Stimulated activated CD8-positive, alpha-beta memory T cell treated with anti-CD3 and anti-CD28 coated beads, Interleukin-4, amount 100 ng/mL, for 48 hours (primary cell): ENCODE measurements at places on chromosomes 3 and 15.

DNA sequence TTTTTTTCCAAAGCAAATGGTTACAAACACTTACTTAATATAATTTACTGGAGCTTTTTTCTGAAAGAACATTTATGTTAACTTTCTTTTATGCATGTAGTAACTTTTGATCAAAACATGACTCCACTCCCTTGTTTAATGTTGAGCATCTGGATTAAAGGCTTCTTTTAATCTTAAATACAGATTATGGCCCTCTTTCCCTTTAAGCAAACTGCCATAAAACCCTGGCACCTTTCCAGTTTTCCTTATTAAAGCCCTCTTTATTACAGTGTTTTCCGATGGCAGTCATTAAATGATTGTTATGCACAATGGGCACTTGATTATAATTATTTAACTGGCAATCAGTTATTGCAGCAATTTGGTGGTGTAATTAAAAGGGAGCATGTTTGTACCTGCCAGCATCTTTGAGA, 167.0 kb downstream of the VGLL4 start:
- no peak for DNase-seq

- no peak for DNase-seq
Measured at GRCh38 chr15:98719137-98719740, 70.9 kb downstream of the IGF1R start.

DNA sequence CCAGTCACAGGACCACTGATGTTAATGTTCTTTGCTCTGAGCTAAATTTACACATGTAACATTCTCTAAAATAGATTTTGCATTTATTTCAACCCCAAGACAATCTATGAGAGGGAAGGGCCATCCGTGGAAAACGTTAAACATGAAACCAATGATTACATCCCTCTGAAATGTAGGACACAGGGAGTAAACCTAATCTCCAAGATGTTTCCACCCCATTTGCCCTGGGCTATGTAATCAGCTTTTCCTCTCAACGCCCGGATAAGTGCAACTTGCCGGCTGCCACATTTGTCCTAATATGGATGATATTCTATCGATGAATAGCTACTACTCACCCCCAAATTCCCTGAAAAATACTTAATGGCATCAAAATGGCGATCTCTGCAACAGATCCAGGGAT, 6.4 kb upstream of the FMN1 start:
- DNase-seq, result no peak

DNA sequence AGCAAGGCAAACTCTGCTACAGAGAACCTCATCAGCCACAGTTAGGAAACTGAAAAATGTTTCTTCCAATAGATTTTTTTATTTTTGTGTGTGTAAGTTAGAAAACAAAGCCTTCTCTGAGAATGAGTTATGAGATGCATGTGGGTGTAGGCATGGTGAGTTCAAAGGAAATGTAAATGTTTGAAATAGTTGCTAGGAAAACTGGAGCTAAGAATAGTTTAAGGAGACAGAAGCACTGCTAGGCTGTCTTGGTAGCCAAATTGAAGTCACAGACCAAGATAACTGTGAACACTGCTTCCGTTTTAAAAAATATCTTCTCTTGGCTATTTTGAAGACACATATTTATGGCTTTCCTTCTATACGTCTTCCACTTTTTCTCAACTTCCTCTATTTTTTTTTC, 1501.2 kb upstream of the CADM2 start:
- DNase-seq, result no peak

DNA sequence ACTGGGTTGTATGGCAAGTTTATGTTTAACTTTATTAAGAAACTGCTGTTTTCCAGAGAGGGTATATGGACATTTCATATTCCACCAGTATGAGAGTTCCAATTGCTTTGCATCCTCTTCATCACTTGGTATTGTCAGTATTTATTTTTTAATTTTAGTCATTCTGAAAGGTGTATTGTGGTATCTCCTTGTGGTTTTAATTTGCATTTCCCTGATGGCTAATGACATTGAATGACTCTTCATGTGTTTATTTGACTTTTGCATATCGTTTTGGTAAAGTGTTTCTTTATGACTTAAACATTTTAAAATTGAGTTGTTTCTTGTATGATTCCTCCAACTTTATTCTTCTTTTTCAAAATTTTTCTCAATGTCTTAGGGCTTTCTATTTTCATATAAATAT, 44.4 kb downstream of the IL1RAP start:
- no peak for DNase-seq

- no peak for DNase-seq
Measured at GRCh38 chr3:123412076-123412475, 36.8 kb downstream of the ADCY5 start.

GRCh38 chr3:185825639-185826481, 1.0 kb upstream of the IGF2BP2 start:
- DNase-seq, result peak; percentile 59

- DNase-seq, result no peak
Measured at GRCh38 chr3:124360155-124360554, 368.2 kb upstream of the ROPN1 start.

- DNase-seq, result no peak
Measured at GRCh38 chr3:38054499-38055001, 15.5 kb downstream of the DLEC1 start.

- no peak for DNase-seq
Measured at GRCh38 chr15:51585986-51586385, 36.6 kb downstream of the DMXL2 start.

- DNase-seq, result no peak
Measured at GRCh38 chr3:17874636-17875035, 132.2 kb upstream of the TBC1D5 start.

GRCh38 chr15:63480441-63480821, 24.0 kb upstream of the USP3 start:
- DNase-seq, result peak; percentile 18

- DNase-seq, result no peak
Measured at GRCh38 chr15:83565553-83566159, 88.3 kb upstream of the ADAMTSL3 start.

- DNase-seq, result no peak
Measured at GRCh38 chr3:46883054-46883829, 5.7 kb downstream of the PTH1R start.

GRCh38 chr3:89312141-89312540, 204.7 kb downstream of the EPHA3 start:
- DNase-seq, result no peak

DNA sequence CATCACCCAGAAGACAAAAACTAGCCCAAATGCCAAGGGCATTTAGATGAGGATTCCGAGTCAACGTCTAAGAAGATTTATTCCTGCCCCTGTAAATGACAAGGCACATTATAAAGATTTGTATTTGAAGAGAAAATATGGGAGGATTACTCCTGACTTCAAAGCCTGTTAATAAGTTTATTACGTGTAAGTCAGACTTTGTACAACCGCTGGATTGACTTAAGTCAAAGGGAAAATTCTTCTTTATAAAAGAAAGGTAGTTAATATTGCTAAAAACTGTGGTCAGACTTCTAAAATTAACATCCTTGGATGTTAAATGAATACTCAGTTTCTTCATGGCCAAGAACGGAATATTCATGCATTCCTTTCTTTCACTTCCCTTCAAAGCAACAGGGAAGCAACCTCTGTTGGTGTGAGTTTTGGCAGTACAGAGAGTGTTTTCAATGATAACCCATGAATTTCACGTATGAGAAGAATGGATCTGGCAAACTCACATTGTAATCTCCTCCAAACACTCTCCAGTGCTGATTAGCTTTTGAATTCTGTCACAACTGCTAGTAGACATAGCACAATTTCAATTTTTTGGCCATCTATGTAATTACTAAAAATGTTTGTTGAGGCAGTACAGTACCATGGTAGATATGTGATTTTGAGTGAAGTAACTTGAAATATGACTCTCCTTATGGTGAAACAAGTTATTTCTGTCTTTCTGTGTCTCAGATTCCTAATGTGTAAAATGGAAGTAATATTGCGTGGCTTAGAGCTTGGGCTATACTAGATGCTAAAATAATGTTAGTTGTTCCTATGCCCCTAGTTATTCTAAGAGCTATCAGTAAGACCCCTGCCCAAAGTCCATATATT, 62.0 kb downstream of the PLD1 start:
- DNase-seq, result no peak

- no peak for DNase-seq
Measured at GRCh38 chr3:32595323-32595722, 24.7 kb upstream of the DYNC1LI1 start.

DNA sequence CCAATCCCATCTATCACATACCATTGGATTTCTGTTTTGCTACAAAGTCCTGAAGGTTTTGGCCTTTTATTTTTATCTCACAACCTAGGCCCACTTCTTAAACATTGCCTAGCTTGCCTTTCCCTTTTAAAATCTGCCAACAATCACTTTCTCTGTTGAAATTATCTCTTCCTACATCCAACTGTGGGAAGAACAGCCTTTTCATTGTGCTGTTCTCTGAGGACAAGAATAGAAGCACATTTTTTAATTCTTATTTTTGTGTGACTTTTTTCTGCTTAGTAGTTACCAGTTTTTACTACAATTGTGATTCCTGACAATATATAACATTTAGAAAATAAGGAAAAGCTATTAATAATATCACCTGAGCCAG, 159.2 kb downstream of the CNTN6 start:
- DNase-seq, result no peak

DNA sequence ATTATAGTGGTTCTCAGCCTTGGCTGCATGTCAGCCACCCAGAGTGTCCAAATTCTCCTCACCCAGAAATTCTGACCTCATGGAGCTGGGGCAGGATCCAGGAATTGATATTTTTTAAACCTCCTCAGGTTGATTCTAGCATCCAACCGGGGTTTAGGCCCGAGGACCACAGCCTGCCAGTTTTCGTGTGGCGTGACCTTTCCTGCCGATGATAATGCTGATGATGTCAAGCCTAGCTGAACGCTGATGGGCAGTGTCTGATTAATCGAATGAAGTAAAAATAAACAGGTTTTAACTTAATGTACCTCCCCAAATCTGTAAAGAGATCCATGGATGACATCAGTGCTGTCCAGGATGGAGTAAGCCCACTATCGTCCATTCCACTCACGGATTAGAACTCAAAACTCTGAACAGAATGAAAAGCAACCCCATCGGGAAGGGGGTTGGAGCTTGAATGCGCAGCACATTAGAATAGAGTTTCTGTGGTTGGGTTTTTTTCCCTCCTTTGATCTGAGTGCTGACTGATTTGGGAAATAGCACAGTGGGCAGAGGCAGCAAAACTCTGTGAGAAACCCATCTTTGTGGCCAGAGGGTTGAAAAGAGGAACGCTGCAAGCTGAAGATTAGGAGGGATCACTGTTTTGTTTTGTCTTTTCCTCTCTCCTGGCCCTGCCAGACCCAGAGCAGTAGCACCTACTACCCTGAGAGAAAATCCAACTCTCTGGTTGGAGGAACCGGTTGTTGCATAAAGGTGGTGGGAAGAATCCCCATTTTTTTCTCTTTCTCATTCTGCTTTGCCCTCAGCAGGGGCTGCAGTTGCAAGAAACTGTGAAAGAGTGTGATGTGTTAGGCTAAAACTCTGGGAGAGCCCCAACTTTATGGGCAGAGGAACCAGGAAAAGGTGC, 153.9 kb downstream of the APBA2 start:
- no peak for DNase-seq

DNA sequence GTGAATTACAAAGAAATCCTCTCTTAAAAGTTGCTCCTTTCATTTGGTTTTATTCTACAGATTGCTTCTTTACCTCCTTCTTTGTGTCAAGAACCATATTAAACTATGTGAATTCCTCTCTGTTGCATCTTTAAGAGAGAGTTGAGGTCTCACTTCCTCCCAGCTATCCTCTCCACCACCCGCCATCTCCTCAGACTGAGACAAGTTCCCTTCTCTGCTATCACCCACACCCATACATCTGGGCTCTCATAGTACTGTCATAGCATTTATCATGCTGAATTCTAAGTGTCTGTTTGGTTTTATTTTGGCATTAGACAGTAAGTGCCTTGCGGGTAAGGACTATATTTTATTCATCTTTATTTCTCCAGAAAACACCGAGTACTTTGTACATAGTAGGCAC, 54.2 kb downstream of the B3GALNT1 start:
- DNase-seq, result no peak

GRCh38 chr3:152257563-152258035, 11.1 kb upstream of the MBNL1 start:
- DNase-seq, result no peak

DNA sequence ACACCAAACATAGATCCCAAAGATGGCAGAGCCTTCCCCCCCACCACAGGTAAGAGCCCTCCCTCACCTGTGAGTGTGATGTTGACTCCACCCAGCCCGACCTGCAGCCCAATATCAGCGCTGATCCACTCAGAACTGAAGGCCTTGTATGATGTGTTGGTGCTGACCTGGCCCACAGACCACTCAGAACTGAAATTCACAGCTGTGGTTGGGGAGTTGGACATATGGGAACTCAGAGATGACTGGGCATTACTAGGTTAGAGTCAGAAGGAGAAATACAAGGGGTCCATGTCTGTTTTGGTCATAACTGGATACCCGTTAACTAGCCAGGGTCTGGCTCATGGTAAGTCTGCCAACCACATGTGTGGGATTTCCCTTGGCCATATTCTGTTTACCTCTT, 6.9 kb downstream of the DUOXA2 start:
- no peak for DNase-seq

GRCh38 chr3:31743331-31744089, 210.8 kb downstream of the STT3B start:
- no peak for DNase-seq

DNA sequence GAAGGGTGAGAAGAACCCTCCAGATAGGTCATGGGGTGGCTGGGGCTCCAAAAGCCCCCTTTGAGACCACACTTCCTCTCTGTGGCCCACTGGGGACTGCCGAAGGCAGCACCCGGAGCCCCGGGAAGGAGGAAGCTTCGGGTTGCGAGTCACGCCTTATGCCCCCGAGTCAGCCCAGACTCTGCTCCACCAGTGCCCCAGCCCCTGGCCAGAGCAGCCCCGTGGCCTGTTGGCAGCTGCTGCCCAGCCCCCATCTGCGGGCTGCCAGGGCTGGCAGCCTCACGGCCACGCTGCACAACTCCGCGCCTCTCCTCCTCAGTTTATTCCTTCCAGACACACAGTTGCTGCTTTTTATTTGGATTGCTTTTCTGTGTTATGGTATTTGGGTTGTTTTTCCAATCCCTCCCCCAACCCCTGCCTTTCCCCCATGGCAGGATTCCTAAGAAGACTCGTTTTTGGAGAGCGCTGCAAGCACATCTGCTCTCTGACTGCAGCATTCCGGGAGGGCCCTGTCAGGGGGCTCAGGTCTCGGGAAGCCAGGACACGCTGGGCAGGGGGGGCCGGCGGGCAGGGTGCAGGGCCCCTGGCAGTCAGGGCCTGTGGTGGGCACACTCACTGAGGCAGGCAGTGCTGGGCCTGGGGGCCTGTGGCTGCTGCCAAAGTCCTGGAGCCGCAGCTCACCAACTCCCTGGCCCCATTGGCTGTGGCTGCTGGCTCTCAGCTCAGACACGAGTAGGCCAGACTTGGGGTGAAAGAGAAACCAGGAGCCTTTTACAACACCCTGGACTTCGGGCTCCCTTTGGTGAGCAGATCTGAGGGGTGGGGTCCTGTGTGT, 20.2 kb downstream of the MAGEF1 start:
- no peak for DNase-seq
